ENCODE measurements at places on chromosomes 3 and 15.

DNA sequence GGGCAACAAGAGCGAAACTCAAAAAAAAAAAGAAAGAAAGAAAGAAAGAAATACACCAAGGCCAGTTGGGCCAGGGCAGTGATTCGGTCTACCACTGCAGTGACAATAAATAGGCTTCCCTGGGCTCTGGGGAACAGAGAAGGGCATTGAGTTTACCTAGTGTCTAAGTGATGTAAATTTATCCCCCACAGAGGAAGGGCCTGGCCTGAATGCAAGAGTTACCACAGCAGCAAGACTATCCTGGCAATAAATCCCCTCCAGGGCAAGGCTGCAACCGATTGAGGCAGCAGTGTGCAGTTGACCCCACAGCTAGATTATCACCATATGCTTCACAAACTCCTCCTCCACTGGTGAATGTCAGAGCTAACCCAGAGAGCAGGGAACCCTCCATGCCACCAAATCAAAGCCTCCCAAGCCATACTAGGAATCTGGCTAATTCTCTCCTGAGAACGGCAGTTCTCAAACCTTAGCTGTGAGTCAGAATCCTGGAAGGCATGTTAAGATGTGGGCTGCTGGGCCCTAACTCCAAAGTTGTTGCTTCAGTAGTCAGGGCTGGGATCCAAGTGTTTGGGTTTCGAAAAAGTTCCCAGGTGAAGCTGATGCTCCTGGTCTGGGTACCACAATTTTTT is 64.3 kb upstream of the GATM start:
- no peak for DNase-seq

DNA sequence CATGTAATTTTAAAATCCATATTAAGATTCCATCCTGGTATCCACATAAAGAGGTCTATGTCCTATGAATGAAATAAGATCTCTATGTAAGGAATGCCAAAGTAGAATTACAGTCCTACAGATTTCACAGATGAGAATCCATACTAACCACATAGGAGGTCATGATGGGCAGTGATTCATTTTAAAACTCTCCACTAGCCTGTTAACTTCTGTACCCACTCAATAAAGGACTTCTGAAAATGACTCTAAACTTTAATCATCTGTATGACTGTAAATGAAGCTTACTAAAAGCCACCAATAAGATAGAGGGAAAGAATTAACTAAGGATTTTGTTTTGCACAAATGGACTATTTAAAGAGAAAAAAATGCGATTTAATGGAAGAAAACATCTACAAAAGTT is 28.7 kb downstream of the MORC1 start:
- no peak for DNase-seq

DNA sequence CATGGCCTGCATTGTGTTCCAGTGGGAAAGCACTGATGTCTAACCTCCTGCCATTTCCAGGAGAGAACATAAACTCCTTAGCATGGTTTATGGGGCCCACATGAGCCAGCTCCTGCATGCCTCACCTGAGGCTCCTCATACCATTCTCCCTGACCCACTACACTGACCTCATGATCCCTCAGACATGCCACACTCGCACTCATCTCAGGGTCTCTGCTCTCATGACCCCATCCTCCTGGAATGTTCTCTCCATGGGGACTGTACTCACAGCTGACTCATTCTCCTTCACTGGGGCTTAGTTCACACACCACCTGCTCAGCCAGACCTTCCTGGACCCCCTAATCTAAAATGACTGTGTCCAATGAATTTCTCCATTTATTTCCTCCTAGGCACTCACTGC is 4.0 kb upstream of the LMCD1 start:
- no peak for DNase-seq

DNA sequence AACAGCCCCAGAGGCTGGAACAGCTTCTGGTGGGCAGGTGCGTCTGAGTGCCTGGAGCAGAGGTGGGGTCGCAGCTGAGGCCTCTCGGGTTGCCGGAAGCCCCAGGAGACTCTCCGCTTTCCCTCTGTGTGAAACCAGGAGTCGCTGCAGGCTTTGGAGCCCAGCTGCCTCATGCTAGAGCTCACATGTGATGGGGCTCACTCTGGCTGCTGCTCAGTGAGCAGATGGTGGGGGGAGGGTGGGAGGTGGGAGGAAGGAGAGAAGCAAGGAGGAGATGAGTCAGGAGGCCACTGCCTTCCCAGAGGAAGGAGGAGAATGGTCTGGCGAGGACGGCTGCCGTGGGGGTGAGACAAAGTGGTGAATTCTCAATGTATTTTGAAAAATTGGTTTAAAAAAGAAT is 290.1 kb upstream of the CHRNA7 start:
- no peak for DNase-seq

- DNase-seq = no peak
Measured at GRCh38 chr3:54481606-54482365, 359.4 kb downstream of the CACNA2D3 start.

- DNase-seq = no peak
Measured at GRCh38 chr3:52006017-52006819, 10.5 kb upstream of the RPL29 start.

DNA sequence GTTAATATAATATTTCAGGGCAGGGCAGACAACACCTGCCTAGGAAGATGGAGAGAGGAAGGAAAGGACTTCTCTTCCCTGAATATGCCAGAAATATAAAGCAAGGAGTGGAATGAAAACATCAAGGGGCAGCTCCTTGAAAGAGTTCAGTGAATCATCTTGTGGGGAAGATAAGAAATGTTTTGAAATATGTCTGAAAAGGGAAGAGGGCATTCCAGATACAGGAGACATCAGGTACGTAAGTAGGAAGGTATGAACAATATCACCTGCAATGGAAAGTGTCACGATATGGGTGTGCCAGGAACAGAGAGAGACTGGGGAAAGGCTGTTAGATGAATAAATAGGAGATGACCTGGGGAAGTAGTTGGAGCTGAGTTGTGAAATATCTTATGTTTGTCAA is 75.8 kb upstream of the WDR72 start:
- DNase-seq = no peak

- no peak for DNase-seq
Measured at GRCh38 chr3:79161941-79162340, 605.9 kb downstream of the ROBO1 start.

- no peak for DNase-seq
Measured at GRCh38 chr3:53489386-53489785, 5.0 kb upstream of the CACNA1D start.

DNA sequence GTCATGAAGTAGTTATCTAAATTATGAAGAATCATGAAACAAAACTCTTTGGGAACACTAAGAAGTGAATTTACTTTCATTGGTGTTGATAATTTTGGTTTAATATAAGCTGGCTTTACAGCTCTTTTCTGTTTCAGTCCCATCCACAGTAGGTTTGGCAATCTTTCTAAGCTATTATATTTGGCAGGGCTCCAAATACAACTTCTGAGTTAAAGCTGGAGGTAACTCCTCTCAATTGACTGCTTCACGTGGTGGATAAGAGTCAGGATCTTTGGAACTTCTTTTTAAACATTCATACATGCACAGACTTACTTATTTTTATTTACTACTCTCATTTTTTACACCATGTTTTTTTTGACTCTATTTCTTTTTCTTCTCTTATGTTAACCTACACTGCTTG is 106.5 kb upstream of the EPHA3 start:
- DNase-seq = no peak

DNA sequence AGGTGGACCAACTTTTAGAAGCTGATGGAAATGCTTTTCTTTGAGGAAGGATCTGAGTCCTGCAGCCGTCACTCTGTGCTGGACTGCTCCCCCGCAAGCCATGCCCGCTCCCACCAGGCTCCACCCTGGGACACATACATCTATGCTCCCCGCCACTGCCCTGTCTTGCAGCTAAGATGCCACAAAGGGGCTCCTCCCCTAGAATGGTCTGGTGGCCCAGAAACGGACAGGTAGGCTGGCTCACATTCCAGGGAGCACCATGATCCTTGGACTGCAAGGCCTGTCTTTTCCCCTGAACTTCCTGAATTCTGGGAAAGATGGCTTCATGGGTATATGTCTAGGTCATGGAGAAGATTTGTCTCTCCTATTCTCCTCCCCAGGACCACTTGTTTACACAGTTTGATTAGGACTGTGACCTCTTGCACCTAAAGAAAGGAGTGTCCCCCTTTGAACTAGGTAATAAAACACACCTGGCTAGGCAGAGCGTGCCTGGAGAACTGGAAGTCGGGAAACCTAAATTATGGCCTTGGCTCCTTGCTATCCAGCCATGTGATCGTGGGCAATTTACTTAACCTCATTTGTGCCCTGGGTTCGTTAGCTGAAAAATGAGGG is 220.9 kb upstream of the BHLHE40 start:
- DNase-seq = no peak

All from activated gamma-delta T cell treated with anti-CD3 and anti-CD28 coated beads, Interleukin-2, amount 50 U/mL, for 16 hours (primary cell).